CD4-positive, alpha-beta T cell treated with Interleukin-17A for 4 hours (primary cell): ENCODE measurements at places on chromosomes 16 and 17.

DNA sequence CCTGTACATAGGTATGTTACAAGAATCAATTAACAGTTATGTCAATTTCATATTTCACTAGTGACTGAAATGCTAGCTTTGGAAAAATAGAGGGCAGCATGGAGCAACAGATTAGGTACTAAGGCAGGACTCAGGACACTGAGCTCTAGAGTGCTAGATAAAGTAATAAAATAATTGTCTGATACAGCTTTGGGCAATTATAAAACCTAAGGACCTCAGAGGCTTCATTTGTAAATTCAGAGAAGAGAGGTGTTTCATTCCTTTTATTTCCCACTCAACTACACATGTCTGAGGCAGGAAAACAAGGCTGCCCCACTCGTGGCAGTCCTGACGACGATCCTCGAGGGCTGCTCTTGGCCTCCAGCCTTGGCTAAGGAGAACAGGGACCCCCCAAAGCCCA is 81.5 kb downstream of the CA4 start:
- no peak for DNase-seq

DNA sequence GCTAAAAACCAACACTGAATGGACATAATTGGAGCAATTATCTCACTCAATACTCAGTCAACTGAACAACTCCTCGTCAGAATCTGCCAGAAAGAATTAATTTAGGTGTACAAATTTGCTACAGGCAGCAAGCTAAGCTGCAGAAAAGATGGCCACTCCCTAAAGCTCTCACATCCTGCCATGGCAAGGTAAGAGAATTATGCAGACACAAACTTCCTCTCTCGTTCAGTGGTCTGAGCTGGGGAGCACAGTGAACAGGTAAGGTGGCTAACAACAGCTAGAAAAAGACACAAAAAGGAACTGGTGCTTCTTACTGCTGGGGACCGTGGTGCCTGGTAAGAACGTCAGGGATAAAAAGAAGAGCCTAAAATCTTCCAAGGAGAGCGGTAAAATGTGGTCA is 74.9 kb upstream of the BCAR1 start:
- DNase-seq, result peak; percentile 20

GRCh38 chr17:31275116-31275515 is 21.9 kb downstream of the OMG start:
- no peak for DNase-seq

DNA sequence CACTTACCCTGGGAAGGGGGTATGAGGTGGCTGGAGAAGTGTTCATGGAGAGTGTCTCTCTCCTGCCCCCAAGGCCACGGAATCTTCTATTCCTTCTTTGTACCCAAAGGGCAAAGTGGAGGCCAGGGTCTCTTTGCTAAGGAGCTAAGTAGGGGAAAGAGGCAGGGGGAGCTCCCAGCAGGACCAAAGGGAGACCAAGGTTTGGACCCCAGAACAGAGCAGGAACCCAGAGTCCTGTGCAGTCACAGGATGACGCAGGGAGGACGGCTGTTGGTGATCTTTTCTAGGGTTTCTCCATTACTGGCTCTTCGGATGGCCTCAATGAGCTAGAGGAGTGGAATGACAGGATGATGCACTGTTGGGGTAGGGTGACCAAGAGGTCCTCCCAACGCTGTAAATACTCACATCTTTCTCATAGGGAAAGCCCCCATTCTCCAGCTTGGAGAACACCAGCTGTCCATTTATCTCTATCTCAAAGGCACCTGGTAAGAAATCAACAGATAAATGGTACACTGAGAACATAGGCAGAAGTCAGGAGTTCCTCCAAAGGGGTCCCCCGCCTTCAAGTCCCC is 966 bp downstream of the MIEN1 start:
- no peak for DNase-seq
